ENCODE measurements at places on chromosomes 5 and 9.

- DNase-seq: no peak
Measured at GRCh38 chr5:74613283-74613682, 27.2 kb downstream of the ENC1 start.

DNA sequence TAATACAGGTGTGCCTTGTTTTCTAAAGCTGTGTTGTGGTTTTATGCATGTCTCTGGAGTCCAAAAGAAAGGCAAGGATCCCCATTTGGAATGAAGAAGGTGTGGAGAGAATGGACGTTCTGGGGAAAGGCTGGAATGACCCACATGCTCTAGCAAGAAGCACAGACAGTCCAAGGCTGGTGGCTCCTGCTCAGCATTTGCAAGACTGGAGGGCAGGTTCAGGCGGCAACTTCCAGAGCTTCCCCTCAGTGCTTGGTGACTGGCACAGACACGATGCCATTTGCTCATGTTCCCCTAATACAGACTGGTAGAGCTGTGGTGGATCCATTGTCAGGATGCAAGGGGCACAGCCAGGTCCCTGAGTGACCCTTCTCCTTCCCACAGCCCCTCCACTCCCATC lies 8.2 kb downstream of the SLC22A4 start:
- no peak for DNase-seq

GRCh38 chr5:55173687-55174230 lies 782 bp upstream of the CDC20B start:
- no peak for DNase-seq

GRCh38 chr5:139637438-139638089 lies 10.6 kb upstream of the CXXC5 start:
- DNase-seq: peak; percentile 86

- DNase-seq: no peak
Measured at GRCh38 chr5:52661903-52662595, 125.7 kb upstream of the ITGA1 start.

GRCh38 chr9:1979741-1980367 lies 35.3 kb upstream of the SMARCA2 start:
- no peak for DNase-seq

DNA sequence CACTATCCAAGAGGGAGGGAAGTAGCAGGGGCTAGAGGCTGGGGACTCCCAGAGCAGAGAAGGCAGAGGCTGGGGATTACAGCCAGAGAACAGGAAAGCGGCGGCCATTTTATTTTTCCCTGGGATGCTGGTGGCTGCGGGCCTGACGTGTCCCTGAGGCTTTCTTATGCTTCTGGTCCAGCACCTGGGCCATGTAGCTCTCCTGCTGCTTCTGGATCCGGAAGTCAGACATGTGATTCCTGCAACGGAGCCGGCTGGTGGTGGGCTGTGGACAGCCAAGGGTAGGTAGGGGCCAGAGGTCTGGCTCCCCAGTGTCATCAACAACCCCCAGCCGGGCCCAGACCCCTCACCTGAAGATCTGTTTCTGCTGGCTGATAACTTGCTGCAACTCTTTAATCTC lies 1.8 kb upstream of the PROB1 start:
- DNase-seq: no peak

- no peak for DNase-seq
Measured at GRCh38 chr5:62969409-62970120, 390.9 kb downstream of the LRRC70 start.

DNA sequence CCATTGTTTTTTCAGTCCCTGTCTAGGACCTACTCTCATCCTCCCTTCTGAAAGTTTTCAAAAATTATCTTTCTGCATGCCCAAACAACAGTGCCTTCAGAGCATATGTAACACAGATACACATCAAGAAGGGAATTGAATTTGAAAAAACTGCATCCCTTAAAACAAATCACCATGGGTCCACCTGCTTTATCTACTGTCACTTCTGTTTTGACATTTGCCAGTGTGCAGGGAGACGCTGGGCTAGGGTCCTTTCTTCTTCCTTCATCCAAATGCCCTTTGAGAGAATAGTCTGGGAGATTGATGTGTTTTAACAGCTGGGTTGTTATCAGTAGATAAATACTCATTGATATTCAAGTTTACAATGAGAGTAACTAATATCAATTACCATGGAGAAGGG lies 1630.1 kb downstream of the MAT2B start:
- no peak for DNase-seq

DNA sequence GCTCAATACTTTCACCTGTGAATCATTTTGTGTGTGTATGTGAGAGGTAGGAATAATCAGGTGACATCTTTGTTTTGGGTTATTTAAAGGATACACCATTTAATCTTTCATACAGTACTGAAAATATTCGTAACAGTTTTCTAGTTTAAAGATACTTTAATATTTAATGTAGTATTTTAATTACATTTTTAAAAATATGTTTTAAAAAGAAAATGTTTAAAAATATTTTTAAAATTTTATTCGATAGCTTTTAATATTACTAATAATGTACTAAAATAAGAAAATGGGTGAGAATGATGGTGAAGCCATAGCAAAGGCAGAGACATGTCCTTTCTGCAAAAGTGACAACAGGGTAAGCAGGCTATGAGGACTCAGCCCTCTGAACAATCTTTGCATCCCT lies 56.3 kb upstream of the MEF2C start:
- no peak for DNase-seq

- DNase-seq: peak; percentile 24
Measured at GRCh38 chr9:137670391-137671195, 51.8 kb downstream of the EHMT1 start.

DNA sequence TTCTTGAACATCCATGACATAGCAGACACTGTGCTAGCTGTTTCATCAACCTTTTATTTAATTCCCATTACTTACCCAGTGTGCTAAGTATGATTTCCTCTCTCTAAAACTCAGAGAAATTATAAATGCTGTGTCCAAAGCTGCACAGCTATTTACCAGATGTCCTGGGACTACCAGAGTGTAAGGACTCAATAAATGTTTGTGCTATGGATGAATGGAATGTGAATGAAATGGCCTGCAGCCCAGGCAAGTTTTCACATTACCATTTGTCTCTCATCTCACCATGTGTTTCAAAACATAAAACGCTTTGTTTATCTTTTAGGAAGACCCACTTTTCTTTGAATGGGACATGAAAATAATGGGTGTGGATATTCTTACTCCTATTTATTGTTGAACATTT lies 96.2 kb downstream of the ARHGEF28 start:
- DNase-seq: no peak

DNA sequence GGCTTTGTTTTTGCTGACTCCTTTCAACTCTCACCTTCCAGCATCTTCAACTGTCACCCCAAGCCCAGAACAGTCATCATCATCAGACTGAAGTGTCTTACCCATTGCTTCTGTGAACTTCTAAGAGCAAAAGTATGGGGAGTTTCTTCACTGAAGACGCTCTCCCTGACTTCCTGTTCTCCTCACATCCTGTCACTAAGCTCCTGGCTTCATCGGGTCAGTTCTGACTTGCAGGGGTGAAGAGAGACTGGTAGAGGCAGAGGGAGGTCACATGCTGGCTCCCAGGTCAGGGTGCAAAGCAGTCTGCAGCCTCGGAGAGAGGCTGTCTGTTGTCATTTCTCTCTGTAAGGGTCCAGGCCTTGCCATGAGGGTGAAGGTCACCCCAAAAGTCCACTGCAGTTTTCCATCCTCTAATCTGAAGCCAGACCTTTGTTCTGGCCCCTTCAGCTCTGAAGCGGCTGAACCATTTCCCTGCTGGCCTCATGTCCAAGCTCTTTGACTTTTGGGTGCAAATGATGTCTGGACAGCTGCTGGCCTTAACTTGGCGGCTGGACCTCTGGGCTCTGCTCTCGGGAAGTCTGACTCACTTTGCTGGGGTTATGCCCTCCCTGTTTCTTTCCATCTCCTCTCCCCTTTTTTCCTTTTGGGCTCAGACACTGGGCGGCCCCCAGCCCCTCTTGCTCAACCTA lies 305.0 kb downstream of the RAB3C start:
- no peak for DNase-seq

GRCh38 chr9:135228345-135228982 lies 141.0 kb downstream of the OLFM1 start:
- DNase-seq: no peak

DNA sequence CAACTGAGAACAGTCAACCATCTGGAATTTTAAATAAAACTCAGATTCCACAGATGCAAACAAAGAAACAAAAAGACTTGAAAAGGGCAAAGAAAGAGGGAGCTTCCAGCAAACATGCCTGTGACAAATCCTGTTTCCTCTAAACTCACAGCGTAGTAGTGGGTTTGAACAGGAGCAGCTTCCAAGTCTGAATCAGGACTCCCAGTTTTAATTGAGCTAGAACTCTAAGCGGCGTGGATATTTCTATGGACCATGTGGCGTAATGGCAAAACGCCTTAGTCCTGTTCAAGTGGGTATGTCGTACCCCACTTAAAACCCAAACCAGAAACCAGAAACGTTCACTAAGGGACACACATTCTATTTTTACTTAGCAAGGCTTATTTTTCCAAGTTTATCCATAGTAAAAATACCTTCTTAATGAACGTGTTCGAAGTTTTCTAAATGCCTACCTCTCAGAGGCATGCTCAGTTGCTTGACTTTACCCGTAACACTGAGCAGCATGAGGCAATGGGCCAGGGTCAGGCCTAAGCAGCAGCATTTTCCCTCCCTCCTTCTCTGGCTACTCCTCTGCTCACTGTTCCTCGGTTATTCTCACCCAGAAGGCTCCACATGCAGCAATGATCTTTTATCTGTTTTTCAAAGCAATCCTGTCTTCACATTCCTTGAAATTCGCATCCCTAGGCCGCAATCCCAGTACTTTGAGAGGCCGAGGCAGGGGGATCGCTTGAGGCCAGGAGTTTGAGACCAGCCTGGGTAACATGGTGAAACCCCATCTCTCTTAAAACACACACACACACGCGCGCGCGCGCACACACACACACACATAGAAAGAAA lies 77.9 kb downstream of the FNBP1 start:
- no peak for DNase-seq

- DNase-seq: no peak
Measured at GRCh38 chr9:112933696-112934095, 43.0 kb upstream of the SLC46A2 start.

GRCh38 chr9:97132865-97133264 lies 93.9 kb upstream of the CTSV start:
- DNase-seq: no peak

GRCh38 chr5:16489322-16489791 lies 23.8 kb upstream of the ZNF622 start:
- peak; percentile 27 for DNase-seq

DNA sequence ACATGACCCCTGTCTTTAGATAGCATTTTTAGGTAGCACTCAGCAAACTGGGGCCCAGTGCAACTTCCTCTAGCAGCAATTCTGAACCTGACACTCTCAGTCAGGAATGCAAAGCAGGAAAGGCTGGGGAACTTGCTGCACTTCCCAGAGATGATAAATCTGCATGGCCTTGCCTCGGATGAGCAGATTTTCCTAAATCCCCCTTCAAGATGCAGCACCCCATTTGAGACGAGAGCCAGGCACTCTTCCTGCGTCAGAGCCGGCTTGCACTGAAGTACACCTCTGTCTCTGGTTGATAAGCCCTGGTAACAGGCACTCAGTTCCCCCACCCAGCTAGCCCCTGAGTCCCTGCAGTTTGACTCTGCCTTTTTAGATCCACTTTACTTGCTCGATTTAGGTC lies 296.7 kb upstream of the PANK3 start:
- no peak for DNase-seq

DNA sequence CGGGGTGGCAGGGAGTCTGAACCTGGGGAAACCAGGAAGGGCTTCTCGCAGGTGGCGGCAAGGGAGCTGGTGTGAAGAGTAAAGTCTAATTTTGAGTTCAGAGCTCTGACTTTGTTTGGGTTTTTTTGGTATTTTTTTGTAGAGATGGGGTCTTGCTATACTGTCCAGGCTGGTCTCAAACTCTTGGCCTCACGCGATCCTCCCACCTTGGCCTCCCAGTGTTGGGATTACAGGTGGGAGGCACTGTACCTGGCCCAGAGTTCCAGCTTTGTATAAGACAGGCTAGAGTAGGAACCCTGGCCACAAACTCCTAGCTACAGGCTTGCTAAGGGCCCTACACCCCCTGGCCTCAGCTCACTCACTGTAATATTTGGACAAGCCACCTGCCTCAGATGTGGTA lies 105.1 kb upstream of the SARDH start:
- no peak for DNase-seq

DNA sequence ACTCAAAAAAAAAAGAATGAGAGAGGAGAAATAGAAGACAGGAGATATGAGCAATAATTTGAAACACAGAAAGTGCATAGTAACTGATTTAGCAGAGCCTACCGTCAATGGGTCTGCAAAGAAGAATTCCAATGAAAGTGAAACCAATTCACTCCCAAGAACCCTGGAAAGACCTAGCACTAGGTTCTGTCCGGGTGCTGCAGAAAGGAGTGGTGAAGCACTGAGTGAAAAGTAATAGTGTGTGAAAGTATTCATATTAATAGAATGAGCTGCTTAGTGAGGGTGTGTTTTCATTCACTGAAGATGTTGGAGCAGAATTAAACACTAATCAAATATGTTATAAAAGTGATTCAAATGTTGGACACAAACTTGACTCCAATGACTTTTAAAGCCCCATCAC lies 51.3 kb upstream of the SLC30A5 start:
- no peak for DNase-seq

GRCh38 chr5:40312205-40312604 lies 367.5 kb upstream of the PTGER4 start:
- DNase-seq: no peak

DNA sequence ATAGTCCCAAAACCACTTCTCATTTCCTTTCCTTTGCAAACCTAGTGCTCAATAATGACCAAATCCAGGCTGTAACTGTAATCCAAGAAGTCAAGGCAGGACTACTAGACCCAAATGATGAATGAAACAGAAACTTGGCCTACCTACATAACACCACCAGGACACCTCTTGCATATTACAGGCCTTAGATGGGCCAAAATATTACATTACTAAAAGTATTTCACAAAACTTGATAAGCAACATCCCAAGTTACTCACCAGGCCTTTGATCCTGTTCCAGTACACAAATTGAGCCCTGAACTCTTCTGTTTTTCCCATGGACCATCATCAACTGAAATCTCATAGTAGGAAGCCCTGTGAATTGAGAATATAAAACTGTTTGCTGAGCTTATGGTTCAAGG lies 34.8 kb downstream of the NADK2 start:
- DNase-seq: no peak

GRCh38 chr9:24793787-24794186 lies 248.1 kb upstream of the IZUMO3 start:
- DNase-seq: no peak

GRCh38 chr9:115930472-115930871 lies 223.1 kb upstream of the PAPPA start:
- no peak for DNase-seq

- no peak for DNase-seq
Measured at GRCh38 chr9:37141015-37141414, 20.6 kb downstream of the ZCCHC7 start.

All from right kidney (tissue), 9 donors.